Epithelial cell of proximal tubule (primary cell): ENCODE measurements at places on chromosomes 3 and 15. TPM values are rescaled to one million over a fixed set of nuclear protein-coding genes. Genes with fewer than 3 reads are reported as not detected.

SLC28A1 gene
- total RNA-seq, result not detected in 2 replicates

CATSPER2 gene
- 0.07 and 0.17 TPM in 2 replicates for total RNA-seq

ZIC4 gene
- not detected in 2 replicates for total RNA-seq

STOML1 gene
- 13.5 and 26.4 TPM in 2 replicates for total RNA-seq

CP gene
- total RNA-seq, result not detected in 2 replicates

FSIP1 gene
- total RNA-seq, result 1.2 and 1.3 TPM in 2 replicates

RNU5B-1 gene
- not detected in 2 replicates for total RNA-seq

C3orf22 gene
- total RNA-seq, result not detected in 2 replicates

CPNE4 gene
- total RNA-seq, result 4.1 TPM in 1 of 2 replicates, not detected in the other

XCR1 gene
- total RNA-seq, result not detected in 2 replicates

GRAMD1C gene
- total RNA-seq, result 1.6 and 8.6 TPM in 2 replicates

LIPH gene
- total RNA-seq, result 1.8 and 1.9 TPM in 2 replicates

CACNA1D gene
- 0.07 and 1.9 TPM in 2 replicates for total RNA-seq

AQP9 gene
- total RNA-seq, result not detected in 2 replicates

LYZL4 gene
- total RNA-seq, result not detected in 2 replicates

AP3B2 gene
- under 0.01 and 0.07 TPM in 2 replicates for total RNA-seq

ATP6V1A gene
- 40.4 and 42.2 TPM in 2 replicates for total RNA-seq

GOLGA6A gene
- not detected in 2 replicates for total RNA-seq

SAMD7 gene
- total RNA-seq, result not detected in 2 replicates

NAA50 gene
- total RNA-seq, result 135 and 161 TPM in 2 replicates

DNA sequence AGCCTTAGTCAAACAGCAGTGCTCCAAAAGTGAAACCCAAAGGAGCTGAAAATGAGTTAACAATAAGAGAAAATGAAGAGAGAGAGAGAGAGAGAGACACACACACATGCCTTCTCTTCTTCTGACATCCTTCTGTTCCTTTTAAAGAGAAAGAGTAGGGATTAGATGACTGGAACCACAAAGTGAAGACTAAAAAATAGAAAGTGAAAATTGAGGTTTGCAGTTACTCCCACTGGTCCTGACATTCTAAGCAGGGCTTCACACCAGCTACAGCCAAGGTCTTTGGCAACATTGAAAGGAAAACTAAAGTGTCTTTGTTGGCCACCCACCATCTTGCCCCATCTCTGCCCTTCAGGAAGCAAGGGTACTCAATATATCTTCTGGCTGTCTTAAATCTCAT is 59.2 kb downstream of the USP50 start:
- no peak for DNase-seq

- no peak for DNase-seq
Observed at GRCh38 chr3:53255423-53255774, 423 bp downstream of the TKT start.

GRCh38 chr3:100437721-100438622 is 36.6 kb downstream of the LNP1 start:
- no peak for DNase-seq

DNA sequence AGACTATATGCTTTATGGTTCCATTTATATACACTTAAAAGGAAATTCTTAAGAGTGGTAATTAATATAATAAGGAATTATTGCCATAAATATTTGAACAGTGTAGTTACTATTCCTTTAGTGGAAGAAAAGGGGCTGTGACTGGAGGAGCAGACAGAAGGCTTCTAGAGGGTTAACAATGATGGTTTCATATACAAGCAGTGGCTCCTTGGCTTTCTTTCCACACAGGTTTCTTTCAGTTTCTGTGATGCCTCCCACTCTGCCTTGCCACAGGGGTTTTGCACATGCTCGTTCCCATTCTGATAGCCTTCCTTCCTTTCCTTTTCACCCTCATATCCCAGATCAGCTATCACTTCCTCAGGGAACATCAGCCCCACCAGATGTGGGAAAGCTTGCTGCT is 108.8 kb upstream of the LYSMD4 start:
- DNase-seq, result no peak

DNA sequence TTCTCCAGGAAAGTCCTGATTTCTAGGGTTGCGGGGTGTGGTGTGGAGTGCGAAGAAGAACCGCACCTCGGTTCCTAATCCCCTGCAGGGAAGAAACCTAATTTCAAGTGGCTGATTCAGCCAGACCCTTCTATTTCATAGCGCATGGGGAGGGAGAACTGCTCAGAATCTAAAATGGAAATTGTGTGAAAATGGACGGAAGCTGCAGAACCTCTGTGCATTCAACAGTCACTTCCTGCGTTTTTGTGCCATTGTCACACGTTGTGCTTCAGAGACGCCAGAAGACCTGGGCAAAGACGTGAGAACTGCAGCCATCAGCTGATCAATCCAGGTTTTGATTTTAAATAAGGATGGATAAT is 1.2 kb downstream of the SIDT1 start:
- no peak for DNase-seq

- DNase-seq, result no peak
Observed at GRCh38 chr15:37695719-37696118, 238.7 kb upstream of the TMCO5A start.

DNA sequence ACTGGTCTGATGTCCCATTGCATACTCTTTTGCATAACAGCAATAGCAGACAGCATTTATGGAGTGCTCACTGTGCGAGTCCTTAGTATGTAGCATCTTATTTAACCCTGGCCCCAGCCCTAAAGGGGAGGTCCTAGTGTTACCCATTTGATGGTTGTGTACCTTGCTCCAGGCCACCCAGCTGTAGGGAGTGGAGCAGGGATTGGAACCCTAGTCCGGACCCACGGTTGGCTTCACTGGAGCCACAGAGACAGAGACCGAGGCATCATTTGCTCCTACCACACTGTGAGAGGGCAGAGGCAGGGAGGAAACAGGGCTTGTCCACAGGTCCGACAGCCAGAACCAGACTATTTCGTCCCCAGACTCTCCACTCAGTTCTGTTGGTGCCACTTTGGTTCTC is 16.0 kb upstream of the TSEN2 start:
- no peak for DNase-seq

DNA sequence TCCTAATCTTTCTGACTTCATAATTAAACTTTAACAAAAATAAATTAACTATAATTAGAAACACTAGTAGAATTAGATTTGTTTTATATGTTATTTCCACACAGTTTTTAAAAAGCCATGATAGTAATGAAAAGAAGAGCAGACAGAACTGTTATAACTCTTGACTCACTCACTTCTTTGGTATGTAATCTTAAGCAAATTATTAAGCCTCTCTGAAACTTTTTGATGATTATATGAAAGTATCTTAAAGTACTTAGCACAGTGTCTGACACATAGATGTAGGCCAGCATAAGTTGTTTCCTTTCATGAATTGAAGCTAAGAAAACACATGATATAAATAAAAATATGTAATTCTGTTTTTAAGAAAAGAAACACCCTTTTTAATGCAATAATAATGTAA is 123.6 kb upstream of the MLF1 start:
- DNase-seq, result no peak

DNA sequence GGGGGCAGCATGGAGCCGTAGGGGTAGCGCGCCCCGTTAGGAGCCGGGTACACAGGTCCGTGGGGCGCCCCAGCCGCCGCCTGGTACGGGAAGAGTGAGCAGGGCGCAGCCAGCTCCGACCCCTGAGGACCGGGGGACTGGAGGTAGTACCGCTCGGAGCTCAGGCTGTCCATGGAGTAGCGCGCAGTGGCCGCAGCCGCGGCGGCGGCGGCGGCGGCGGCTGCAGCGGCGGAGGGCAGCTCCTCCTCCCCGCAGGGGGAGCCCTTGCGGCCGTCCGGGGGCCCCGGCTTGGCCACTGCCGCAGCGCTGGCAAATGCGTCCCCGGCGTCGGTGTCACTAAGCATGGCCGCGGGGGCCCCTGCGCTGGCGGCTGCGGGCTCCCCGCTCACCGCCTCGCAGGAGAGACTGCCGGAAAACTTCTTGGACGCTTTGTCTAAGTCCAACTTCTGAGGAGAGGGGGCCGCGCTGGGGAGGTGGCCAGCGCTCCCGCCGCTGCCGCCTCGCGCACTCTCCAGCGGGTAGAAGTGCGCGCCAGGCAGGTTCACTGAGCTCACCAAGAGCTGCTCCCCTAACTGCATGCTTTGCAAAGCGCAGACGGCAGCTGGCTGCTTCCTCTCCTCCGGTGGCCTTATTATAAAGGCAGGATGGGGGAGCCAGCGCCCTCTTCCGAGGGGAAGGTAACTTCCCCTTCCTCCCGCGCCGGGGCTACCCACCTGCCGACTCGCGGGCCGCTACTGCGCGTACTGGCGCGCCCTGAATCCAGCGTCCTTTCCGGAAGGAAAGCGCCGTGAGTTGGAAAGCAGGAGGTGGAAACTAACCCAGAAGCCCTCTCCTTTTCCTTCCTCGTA is at the start of gene EOMES:
Gene EOMES, minus strand, starts transcription at position 607 of the 848 bp plus-strand sequence. Its CDS starts 29 bp downstream, at position 578.
- DNase-seq, result no peak

- no peak for DNase-seq
Observed at GRCh38 chr3:144636833-144637232, 665.2 kb downstream of the DIPK2A start.

- DNase-seq, result no peak
Observed at GRCh38 chr3:97942801-97943546, 29.3 kb downstream of the RIOX2 start.

DNA sequence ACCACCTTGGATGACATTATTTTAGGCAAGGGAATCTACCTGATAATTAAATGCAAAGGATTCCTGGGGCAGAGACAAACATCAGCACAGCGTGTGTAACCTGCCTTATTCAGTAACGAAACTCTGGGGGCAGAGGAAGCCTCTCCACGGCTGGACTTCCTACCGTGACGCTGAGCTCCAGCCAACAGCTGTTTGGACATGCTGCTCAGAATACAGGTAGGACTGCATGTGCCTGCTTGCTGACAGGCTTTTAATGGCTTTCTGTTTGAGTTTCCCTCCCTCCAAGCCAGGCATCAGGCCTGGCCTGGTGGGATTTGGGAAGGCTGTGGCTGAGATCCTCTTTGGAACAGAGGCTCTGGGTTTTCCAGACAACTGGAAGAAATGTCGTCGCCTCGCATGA is 150.6 kb downstream of the ADAMTS17 start:
- DNase-seq, result no peak

DNA sequence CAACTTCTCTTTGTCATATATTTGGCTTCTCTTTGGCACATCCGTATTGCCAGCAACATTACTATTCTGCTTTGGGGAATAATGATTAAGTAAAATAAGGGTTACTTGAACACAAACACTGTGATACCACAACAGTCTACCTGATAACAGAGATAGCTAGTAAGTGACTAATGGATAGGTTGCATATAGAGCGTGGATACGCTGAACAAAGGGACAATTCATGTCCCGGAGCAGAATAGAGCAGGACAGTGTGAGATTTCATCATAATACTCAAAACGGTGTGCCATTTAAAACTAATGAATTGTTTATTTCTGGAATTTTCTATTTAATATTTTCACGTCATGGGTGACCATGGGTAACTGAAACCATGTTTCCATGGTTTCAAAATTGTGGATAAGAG is 54.1 kb downstream of the SCN5A start:
- no peak for DNase-seq

DNA sequence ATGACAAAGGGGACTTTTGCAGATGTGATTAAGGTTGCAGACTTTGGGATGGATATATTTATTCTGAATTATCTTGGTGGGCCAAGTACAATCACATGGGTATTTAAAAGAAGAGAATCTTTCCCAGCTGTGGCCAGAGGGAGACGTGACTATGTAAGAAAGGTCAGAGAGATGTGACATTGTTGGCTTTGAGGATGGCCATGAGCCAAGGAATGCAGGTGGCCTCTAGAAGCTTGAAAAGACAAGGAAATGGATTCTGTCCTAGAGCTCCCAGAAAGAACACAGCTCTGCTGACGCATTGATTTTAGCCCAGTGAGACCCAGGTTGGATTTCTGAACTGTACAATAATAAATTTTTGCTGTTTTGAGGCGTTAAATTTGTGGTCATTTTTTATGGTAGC is 616.0 kb upstream of the TBL1XR1 start:
- DNase-seq, result no peak

DNA sequence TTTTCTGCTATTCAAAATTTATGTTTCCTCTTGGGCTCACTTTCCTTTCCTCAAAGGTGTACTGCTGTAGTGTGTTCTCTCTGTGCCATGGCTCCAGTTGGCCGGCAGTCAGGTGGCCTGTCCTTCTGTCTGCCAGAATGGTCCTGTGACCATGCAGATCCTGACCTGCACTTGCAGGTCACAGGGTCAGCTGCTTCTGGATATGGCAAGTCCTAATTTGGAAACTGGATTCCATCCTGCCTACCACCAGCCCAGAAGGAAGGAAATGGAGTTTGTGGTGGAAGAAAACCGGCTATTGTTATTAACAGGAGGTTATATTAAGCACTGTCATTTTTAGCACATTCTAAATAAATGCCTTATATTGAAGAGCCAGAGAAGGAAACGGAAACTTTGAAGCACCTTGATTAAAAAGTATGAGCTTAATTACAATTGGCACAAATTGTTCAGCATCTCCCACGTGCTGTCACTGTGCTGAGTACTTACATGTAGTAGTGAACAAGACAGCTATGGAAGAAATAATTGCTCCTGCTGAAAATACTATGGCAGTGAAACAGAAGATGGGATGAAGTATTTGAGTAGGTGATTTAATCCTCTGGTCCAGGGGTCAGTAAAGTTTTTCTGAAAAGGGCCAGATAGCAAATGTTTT is 362.8 kb downstream of the PTPRG start:
- no peak for DNase-seq

- no peak for DNase-seq
Observed at GRCh38 chr3:143989461-143989860, 17.8 kb downstream of the DIPK2A start.

DNA sequence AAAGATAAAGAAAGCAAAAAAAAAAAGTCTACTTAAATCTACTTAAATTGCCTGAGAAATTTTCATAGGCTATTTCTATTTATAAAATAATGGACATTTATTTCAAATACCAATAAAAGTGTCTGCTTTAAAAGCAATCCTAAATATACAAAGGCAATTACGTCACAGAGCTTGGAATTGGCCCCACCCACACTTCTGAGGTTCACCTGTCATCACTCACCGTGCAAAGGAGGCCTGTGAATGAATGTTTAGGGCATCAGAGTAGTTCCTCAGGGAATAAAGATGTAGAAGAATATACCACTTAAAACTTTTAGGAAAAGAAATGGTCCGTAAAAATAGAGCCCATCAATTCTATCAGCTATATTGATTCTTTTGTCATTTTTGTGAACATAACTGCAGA is 621.8 kb downstream of the ROBO1 start:
- no peak for DNase-seq

DNA sequence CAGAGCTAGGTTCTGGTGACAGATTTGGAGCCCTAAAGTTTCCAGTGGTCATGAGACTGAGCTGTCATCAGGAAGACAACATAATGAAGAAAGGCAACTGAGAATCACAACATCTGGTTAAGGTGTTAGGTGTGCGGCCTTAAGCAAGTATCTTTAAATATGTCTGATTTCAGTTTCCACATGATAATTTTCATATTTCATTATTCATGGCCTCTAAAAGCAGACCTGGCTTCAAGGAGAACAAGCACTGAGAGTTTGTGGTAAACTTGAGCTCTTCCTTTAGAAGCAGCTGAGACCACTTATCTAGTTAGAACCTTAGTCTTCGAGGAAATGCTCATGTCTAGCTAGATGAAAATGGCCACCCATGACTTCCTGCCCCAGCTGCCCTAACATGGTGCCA is 25.7 kb upstream of the MYLK start:
- no peak for DNase-seq
